Stimulated activated CD4-positive, alpha-beta T cell treated with anti-CD3 and anti-CD28 coated beads, Interleukin-1b, Interleukin-23, amount 100 ng/mL, for 48 hours (primary cell): ENCODE measurements at places on chromosomes 6 and 20.

GRCh38 chr20:10609276-10609675 lies 64.5 kb downstream of the JAG1 start:
- DNase-seq, result no peak

DNA sequence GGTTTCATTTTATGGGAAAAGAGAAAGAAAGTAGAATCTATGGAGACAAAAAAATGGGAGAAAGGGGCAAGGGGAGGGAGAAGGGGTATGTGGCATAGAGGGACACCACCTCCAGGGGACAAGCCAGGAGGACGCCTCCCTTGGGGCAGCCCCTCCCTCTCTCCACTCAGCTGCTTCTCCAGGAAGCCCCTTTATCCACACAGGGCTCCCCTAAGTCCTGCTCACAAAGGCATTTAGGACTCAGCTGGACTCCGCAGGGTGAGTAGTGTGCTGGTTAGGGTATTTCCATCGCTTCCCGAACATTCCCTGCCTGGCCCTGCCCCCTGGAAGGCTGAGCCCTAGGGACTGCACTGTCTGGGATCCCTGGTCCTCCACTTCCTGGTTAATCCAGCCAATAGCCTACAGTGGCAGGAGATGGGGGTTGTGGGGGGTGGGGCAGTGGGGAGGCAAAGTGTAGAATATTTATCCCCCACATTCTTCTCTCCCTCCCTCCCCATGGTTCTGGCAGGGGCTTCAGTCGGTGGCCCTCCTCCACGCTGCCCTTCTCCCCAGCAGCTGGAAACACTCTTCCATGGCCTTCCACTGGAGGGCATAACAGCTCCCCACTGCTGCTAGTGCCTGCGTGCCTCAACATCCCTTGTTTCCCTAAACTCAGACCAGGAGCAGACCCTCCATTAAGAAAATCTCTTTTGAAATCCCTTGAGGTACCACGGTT lies 84.8 kb downstream of the SNX5 start:
- DNase-seq, result no peak

DNA sequence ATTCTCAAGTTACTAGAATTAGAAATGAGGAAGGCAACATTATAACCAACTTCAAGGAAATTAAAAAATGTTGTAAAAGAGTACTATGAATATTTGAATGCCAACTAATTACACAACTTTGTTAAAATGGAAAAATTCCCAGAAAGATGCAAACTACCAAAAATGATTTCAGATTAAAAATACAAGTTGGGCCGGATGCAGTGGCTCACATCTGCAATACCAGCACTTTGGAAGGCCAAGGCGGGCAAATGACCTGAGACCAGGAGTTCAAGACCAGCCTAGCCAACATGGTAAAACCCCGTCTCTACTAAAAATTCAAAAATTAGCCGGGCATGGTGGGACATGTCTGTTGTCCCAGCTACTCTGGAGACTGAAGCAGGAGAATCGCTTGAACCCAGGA lies 874.2 kb upstream of the GJE1 start:
- no peak for DNase-seq

- no peak for DNase-seq
Measured at GRCh38 chr6:53528107-53528506, 16.8 kb downstream of the GCLC start.

DNA sequence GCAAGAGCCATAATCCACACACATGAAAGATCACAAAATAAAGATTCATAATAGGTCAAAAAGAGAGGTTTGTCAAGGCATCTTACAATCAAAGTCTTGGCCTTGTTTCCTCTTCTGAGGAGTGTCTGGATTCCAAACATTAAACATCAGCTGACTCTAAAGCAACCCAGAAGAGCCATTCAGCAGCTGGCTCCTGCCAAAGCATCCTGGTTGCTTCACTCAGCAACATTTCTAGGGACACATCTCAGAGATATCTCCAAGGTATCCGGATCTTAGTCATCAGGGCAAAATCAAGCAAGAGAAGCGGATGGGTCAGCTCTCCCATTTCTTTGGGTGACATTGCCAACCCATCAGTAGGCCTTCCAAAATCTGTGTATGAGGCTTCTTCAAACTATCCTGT lies 139.6 kb downstream of the KIF6 start:
- DNase-seq, result no peak

- no peak for DNase-seq
Measured at GRCh38 chr20:25508083-25508770, 77.1 kb downstream of the NINL start.

DNA sequence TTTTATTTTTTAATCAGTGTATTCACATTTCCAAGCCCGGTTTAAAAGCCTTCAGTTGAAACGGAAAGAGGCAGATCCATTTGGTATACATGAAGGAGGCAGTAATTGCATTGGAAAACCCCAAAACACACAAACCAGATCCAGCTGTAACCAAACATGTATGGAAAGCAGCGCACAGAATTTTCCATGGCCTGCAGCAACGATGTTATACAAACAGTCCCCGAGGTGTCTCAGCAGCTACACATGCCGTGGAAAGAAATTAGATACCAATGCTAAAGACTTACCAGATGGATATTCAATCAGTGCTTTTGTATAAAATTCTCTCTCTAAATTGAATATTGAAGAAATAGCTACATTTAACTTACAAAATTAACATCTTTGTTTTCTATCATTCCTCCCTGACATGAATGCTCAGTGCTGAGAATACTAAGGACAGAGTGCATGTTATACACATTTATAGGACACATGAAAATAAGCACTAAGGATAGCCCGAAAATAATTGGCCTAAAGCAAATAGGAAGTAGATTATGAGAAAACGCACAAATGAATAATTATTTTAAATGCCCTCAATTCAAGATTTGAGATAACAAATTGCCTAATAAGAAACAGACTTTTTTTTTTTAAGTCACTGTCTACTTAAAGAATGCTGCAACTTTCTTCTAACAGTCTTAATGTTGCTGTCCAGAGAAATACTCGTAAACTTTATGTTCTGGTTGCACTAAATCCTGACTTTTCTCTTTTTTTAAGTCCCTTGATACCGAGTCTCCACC lies 713.1 kb downstream of the HDGFL1 start:
- DNase-seq, result no peak

- DNase-seq, result no peak
Measured at GRCh38 chr20:60427516-60427915, 469.3 kb downstream of the CDH26 start.

GRCh38 chr6:23137611-23138010 lies 568.2 kb downstream of the HDGFL1 start:
- no peak for DNase-seq

DNA sequence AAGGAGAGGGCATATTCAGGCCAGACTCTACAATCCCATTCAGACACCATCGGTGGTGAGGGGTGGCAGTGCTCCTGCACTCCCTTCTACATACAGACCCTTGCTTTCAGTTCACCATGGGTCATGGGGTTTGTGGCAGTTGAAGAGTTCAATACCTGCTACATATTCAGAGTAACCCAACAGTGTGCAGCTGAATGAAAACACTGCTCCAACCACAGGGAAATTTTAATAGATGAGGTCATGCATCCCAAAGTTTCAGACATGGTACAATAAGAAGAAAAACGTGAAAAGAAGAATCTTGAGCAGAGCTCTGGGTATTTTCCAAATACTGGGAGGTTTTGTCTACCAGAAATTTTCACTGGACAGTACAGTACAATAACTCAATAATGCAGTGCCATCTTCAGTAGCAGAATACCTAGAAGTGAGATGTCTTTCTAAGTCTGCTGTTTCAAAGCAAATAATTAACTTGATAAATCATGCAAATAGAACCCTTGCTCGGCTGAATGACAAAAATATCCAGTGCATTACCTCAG lies 162.1 kb downstream of the PTPRK start:
- DNase-seq, result no peak

- DNase-seq, result no peak
Measured at GRCh38 chr6:10534419-10534762, 13.2 kb downstream of the GCNT2 start.

- DNase-seq, result peak; percentile 37
Measured at GRCh38 chr20:17969278-17969883, 563 bp downstream of the MGME1 start.

DNA sequence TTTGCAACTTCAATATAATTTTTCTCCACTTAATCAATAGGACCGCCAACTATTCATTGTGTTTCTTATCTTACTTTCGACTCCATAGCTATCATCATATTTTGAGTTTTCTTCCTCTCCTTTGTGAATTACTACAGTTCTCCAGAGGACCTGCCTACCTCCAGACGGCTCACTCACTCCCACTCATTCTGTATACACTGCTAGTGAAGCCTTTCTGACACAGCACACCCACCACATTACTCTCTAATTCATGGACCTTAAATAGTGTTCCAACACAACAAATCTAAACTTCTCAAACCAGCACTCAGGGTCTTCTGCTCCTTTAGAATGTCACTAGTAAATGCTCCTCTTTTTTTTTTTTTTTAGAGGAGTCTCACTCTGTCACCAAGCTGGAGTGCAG lies 23.8 kb downstream of the FKBP5 start:
- no peak for DNase-seq

GRCh38 chr6:143936778-143937667 lies 71.0 kb downstream of the PLAGL1 start:
- DNase-seq, result no peak

GRCh38 chr6:5592886-5593519 lies 331.7 kb downstream of the FARS2 start:
- DNase-seq, result no peak

- no peak for DNase-seq
Measured at GRCh38 chr20:49851991-49852390, 39.4 kb downstream of the SLC9A8 start.

- DNase-seq, result no peak
Measured at GRCh38 chr20:63055575-63056235, 48.9 kb upstream of the BHLHE23 start.

GRCh38 chr6:84707171-84707570 lies 57.2 kb downstream of the TBX18 start:
- DNase-seq, result no peak

- DNase-seq, result no peak
Measured at GRCh38 chr6:167676666-167677421, 149.9 kb upstream of the AFDN start.

GRCh38 chr6:137846772-137847313 lies 20.2 kb upstream of the TNFAIP3 start:
- no peak for DNase-seq

- no peak for DNase-seq
Measured at GRCh38 chr20:2729251-2729713, 36.7 kb downstream of the EBF4 start.

DNA sequence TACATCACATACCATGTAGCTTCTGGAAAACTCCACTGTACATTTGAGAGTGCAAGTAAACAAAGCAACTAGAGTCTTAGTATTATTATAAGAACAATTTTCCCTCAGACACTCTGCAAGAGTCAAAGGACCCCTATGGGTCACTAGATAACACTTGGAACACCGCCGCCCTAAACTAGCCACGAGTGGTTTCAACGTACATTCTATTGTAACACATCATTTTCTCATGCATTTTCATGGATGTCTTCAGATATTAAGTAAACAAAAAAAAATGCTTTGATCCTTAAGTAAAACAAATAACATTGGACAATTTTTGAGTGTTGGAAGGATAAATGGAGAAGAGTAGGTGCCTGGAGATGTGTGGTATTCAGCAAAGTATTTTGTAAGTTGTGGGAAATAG lies 3.2 kb upstream of the RNF146 start:
- DNase-seq, result no peak

- no peak for DNase-seq
Measured at GRCh38 chr6:154604119-154604518, 93.6 kb upstream of the CNKSR3 start.

GRCh38 chr6:14638906-14639761 lies 521.6 kb downstream of the CD83 start:
- DNase-seq, result no peak

GRCh38 chr6:11437824-11438459 lies 99.6 kb upstream of the TMEM170B start:
- no peak for DNase-seq

- DNase-seq, result no peak
Measured at GRCh38 chr20:41905199-41905598, 287.0 kb upstream of the CHD6 start.

DNA sequence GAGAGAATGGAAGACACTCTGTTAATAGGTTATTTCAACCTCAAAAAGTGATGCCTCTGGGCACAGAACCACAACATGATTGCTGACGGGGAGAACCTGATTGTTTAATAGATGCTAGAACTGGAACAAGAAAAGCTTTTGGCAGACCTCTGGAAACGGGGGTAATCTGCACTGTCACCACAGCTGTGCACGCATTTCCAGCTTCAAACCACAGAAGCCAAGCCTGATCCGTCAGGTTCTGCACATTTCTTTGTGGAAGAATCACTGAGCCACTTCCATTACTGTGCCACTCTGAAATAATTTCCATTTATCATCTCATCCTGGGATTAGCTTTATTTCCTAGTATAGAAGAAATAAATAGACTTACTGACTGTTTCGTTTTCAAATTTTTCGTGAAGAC lies 309.3 kb downstream of the FARS2 start:
- no peak for DNase-seq

GRCh38 chr6:149266659-149267058 lies 50.9 kb upstream of the TAB2 start:
- DNase-seq, result no peak

DNA sequence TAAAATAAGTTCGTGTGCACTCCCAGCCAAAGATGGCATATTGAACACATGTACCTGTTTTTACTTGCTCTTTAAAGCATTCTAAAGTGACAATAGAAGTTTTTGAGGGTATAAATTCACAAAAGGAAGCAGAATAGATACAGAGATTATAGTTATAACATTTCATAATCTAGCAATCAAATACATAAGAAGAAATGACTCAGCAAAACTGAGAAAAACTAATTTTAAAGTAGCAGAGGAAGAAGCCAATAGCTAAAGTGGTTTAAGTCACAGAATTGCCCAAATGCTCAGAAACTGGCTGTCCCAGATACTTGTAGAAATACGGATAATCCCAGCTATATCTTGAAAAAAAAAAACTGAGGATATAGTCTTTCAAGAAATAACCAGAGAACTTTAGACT lies 49.2 kb upstream of the TBC1D32 start:
- no peak for DNase-seq

DNA sequence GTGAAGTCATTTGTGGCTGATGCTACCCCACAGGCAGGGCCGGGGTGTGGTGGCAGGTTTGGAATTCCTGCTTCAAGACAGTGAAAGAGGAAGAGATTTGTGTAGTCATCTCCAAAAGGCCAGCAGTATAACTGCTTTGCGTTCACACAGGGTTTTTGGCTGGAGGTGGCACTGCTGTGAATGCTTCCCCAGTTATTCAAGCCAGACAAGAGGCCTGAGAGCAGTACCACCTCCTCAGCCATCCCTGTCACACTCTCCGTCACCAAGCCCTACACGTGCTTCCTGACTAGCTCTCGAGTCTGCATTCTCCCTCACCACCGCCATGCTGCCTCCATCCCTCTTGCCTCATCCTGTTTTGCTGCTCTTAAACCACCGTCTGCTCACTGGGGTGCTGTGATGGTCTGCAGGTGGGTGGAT lies 23.9 kb downstream of the ARMC2 start:
- peak; percentile 13 for DNase-seq

GRCh38 chr6:19714434-19715166 lies 122.6 kb upstream of the ID4 start:
- no peak for DNase-seq

DNA sequence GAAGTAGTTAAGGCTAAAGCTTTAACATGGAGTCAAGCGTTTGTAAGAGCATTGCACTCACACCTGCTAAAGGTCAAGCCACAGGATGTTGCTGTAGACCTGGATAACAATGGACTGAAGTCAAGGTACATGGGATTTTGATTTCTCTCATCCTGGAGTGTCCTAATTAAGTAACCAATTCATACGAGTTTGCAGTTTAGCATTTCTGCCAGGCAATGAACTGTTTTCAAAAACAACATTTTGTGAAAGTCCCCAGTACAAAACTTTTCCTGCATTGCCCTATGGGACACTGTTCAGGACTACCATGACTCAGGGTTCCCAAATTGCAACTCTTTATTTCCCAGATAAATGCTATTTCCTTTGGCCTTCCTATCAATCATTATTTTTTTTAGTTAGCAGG lies 17.4 kb upstream of the SIRPB1 start:
- no peak for DNase-seq
